ENCODE measurements at places on chromosomes 12 and 14.

GRCh38 chr12:71158361-71158882 lies 623 bp upstream of the TSPAN8 start:
- no peak overlapping the region for H3K27ac ChIP-seq
- no peaks in the 10 kb centered on the region for H3K36me3 ChIP-seq
- no peak for DNase-seq
- H3K4me3 ChIP-seq: no peak overlapping the region
- no peaks in the 10 kb centered on the region for H3K27me3 ChIP-seq
- no peaks in the 10 kb centered on the region for H3K4me1 ChIP-seq

DNA sequence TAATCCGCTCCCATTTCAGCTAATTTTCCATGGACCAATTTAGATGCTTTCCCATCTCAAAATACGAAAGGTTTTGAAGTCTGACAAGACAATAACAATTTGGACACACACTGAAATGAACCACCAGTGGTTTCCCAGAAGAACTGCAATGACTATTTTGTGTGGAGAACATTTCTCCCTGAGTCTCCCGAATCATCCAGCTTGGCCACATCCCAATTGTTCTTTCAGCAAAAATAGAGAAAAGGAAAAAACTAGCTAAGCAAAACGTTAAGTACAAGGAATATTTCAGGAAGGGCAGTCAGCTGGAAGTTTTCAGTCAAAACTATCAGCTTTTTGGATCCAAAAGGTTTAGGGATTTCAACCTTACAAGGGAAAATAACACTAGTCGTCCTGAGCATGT lies 390.6 kb downstream of the KCNH5 start:
- no peaks in the 10 kb centered on the region for H3K27me3 ChIP-seq
- no peak overlapping the region for H3K4me3 ChIP-seq
- DNase-seq: no peak
- H3K36me3 ChIP-seq: no peaks in the 10 kb centered on the region

DNA sequence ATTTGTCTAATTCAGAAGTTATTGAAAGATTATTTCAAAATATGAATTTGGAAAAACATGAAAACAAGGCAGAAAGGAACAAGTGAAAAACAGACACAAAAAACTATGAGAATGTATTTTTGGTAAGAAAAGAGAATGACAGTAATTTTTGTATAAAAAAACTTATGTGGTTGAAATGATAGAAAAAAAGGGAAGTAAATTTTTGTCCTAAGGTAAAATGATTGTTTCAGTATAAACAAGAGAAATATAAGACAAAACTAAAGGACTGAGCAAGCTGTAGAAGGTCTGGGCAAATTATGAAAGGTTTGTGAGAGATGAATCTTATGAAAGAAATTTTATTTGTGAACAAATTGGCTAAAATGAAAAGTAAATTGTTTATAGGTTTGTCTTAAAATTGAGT lies 44.6 kb downstream of the CEP83 start:
- H3K4me1 ChIP-seq: no peaks in the 10 kb centered on the region
- H3K4me3 ChIP-seq: no peak overlapping the region
- no peaks in the 10 kb centered on the region for H3K27me3 ChIP-seq
- H3K36me3 ChIP-seq: peaks cover 16% of the 10 kb centered on the region
- no peak overlapping the region for H3K27ac ChIP-seq

DNA sequence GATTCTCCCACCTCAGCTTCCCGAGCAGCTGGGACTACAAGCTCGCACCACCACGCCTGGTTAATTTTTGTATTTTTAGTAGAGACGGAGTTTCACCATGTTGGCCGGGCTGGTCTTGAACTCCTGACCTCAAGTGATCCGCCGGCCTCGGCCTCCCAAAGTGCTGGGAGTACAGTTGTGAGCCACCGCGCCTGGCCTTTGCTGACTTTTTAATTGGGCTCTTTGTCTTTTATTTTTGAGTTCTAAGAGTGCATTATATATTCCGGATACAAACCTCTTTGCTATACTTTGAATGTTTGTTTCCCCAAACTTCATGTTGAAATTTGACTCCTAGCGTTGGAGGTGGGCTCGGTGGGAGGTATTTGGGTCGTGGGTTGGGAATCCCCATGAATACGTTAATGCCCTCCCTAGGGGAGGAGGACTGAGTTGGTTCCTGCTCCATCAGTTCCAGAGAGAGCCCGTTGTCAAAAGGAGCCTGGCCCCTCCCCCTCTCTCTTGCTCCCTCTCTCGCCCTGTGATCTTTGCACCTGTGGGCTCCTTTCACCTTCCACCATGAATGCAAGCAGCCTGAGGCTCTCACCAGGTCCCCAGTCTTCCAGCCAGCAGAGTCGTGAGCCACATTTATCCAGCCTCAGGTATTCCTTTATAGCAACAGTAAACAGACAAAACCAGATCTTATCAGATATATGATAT lies 103.2 kb upstream of the EVL start:
- no peaks in the 10 kb centered on the region for H3K4me1 ChIP-seq
- H3K4me3 ChIP-seq: no peak overlapping the region
- H3K36me3 ChIP-seq: no peaks in the 10 kb centered on the region
- no peak overlapping the region for H3K27ac ChIP-seq

DNA sequence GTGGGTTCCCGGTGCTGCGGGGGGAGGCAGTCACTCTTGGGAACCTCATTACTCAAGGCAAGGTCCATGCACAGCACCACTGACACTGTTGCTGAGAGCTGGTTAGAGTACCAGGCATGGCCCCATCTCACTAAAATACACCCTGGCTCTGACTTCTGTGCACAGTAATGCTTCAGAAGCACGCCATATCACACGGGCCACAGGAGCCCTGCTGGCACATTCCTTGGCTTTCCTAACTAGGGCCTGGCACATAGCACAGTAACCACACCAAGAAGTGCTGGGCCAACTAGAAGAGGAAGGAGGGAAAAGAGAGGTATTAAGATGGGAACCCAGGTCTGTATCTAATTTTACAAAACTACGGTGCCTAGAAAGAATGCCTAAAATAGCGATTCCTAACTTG lies 13.5 kb upstream of the RAB35 start:
- H3K36me3 ChIP-seq: peaks cover 53% of the 10 kb centered on the region
- peaks cover 17% of the 10 kb centered on the region for H3K4me1 ChIP-seq
- no peaks in the 10 kb centered on the region for H3K27me3 ChIP-seq
- no peak for DNase-seq
